ENCODE measurements at places on chromosomes 12 and 14. TPM values are rescaled to one million over a fixed set of nuclear protein-coding genes. Genes with fewer than 3 reads are reported as not detected.
A peak's percentile ranks its signal among the peaks of the same experiment; 100 is the strongest.

DNA sequence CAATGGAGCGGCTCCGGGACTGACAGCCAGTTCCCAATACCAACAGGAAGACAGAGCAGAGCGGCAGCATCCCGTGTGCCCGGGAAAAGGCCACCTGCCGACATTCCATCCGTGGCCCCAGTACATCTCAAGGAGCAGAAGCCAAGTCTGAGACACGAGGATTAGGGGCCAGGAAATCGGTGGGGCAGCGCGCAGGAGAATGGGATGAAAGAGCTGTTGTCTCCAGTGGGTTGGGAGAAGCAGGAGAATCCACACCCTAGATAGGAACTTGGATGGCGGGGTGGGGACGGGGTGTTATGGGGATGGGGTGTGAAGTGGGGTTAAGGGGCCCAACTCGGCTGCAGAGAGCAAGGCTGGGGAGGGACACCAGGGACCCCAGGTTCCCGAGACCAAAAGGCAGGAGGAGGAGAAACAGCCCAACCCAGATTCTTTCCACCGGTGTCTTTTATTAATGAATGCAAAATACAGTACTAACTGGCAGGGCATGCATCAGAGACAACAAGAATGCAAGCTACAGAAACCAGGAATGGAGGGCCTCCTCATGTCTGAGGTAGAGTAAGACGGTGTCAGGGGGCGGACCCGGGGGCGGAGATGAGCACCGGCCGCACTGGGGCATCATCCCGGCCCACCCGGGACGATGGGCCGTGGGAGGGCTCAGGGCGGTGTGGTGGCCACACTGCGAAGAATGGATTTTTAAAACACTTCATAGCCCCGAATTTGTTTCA lies 50.3 kb downstream of the BEGAIN start:
- no peak overlapping the region for H3K27ac ChIP-seq
- DNase-seq = peak; percentile 40
- H3K27me3 ChIP-seq = no peaks in the 10 kb centered on the region

GRCh38 chr14:30521899-30522736 lies 36.8 kb upstream of the G2E3 start:
- no peak for DNase-seq
- no peaks in the 10 kb centered on the region for H3K36me3 ChIP-seq
- peaks cover 6% of the 10 kb centered on the region for H3K4me1 ChIP-seq
- no peak overlapping the region for H3K4me3 ChIP-seq
- no peaks in the 10 kb centered on the region for H3K27me3 ChIP-seq

GRCh38 chr12:24919346-24920001 lies 29.4 kb downstream of the BCAT1 start:
- no peaks in the 10 kb centered on the region for H3K4me1 ChIP-seq
- no peaks in the 10 kb centered on the region for H3K36me3 ChIP-seq
- no peaks in the 10 kb centered on the region for H3K27me3 ChIP-seq
- H3K27ac ChIP-seq = no peak overlapping the region
- no peak for DNase-seq

Gene OTUB2
- 0.16 TPM for total RNA-seq

Gene AGAP2
- 58.8 TPM for total RNA-seq

Gene KCNH3
- 7.1 TPM for total RNA-seq

Gene RTL1
- total RNA-seq = not detected
